Chondrocyte (in vitro differentiated cells): ENCODE measurements at places on chromosomes 3 and 15. TPM values are rescaled to one million over a fixed set of nuclear protein-coding genes. Genes with fewer than 3 reads are reported as not detected.

Gene ATG7
- 27.4 to 34.3 TPM (median 29.0 TPM) in 3 replicates for total RNA-seq

- DNase-seq: no peak
- no peaks in the 10 kb centered on the region for H3K36me3 ChIP-seq
- H3K27ac ChIP-seq: no peak overlapping the region
Observed at GRCh38 chr3:147336543-147337278, 69.6 kb downstream of the ZIC4 start.

DNA sequence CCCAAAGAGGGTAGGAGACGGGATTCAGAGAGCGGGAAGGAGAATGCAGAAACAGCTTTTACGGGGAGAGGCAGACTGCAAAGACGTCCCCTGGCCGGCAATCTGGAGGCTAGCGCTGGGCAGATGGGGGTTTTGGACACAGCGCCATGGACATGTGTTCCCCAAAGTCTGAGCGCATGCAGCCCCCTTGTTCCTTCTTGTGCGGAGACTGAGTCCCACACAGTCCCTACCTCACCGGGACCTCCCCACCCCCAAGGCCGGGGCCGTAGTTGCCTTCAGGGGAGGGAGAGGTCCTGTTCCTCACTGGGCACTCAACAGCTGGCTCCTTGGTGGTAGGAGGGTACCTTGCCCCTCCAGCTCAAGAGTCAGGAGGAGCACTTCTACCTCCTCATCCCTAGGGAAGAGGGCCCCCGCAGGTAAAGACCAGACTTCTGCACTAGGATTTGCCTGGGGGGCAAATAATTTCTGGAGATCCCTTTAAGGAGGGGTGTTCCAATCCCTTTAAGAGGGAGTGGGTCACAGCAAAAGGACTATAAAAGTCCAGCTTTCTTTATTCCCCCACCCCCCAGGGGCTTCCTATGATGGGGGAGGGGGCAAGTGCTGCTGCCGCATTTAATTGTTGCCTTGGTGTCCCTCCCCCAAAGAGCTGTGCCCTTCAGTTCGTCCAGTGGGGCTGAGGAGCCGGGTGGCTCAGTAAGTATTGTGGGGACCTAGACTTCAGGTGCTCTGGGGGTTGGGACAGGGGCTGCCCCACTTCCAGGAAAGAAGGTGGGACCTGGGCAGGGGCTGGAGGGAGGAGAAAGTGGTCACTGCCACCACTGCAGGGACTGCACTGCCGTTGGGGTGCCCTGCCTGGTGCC lies 3.6 kb upstream of the BAHD1 start:
- H3K4me1 ChIP-seq: peaks cover 42% of the 10 kb centered on the region
- no peak overlapping the region for H3K27ac ChIP-seq
- H3K4me3 ChIP-seq: peak overlapping the region; percentile 68
- peaks cover 22% of the 10 kb centered on the region for H3K27me3 ChIP-seq

- H3K4me1 ChIP-seq: no peaks in the 10 kb centered on the region
- no peak overlapping the region for H3K4me3 ChIP-seq
- H3K27ac ChIP-seq: no peak overlapping the region
- no peak for DNase-seq
Observed at GRCh38 chr3:18739099-18739433, 313.9 kb upstream of the SATB1 start.

Gene ARGFX
- not detected in 3 replicates for total RNA-seq

DNA sequence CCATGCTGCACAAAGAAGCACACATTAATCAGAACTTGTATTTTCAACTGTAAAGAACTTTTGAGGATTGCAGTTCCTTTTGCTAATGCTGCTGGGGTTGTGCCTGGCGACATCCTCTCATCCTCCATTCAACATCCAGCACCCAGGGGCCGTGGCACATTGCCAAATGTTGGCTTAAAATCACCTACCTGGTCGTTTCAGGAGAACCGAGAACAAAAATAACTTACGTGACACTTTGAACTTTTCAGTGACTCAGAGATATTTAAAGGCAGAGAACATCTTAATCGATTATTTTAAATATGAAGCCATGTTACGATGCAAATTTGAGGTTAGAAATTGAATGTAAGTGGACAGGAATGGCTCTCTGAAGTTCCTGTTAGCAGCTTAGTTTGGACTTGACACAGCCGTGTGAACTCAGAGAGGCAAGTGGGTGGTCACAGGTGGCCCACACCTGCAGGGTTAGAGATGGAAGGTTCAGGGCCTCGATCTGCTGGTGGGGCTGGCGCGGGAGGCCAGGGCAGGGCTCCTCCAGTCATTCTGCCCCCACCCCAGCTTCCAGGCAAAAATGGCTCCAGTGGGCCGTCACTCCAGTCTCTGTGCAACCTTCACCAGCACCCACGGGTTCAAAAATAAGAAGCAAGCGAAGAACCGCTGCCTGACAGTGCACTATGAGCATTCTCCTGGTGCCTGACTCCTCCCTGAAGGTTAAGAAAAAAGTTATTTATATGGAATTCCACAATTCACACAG lies 12.2 kb downstream of the LRRK1 start:
- H3K27ac ChIP-seq: no peak overlapping the region
- no peak for DNase-seq
- H3K4me1 ChIP-seq: peaks cover 13% of the 10 kb centered on the region

- H3K36me3 ChIP-seq: peaks cover 5% of the 10 kb centered on the region
- H3K4me3 ChIP-seq: no peak overlapping the region
- H3K4me1 ChIP-seq: no peaks in the 10 kb centered on the region
- H3K27me3 ChIP-seq: no peaks in the 10 kb centered on the region
Observed at GRCh38 chr3:107753494-107753893, 230.7 kb downstream of the BBX start.

GRCh38 chr3:146498002-146498736 lies 28.8 kb upstream of the PLSCR2 start:
- peaks cover 20% of the 10 kb centered on the region for H3K4me1 ChIP-seq
- no peak overlapping the region for H3K4me3 ChIP-seq
- H3K36me3 ChIP-seq: no peaks in the 10 kb centered on the region
- DNase-seq: no peak

Gene RBP2
- not detected in 3 replicates for total RNA-seq

DNA sequence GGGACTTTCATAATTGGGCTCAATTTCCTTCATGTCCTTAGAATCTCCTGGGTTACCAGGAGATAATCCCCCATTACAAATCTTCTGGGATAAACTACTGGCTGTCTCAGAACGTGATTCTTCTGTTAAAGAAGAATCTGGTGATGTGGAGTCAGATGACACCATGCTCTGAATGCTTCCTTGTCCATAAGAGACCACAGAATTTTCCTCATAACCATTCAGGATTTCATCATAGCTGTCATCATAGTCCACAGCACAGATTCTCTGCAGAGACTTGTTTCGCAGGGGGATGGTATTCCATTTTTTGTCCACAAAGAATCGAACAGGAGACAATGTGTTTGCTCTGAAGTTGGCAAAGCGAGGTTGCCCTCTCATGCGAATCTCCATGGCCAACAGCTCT lies 109.8 kb upstream of the TSPAN3 start:
- H3K4me1 ChIP-seq: peaks cover 14% of the 10 kb centered on the region
- H3K4me3 ChIP-seq: no peak overlapping the region
- DNase-seq: no peak
- peaks cover 27% of the 10 kb centered on the region for H3K36me3 ChIP-seq
- H3K27ac ChIP-seq: no peak overlapping the region
- no peaks in the 10 kb centered on the region for H3K27me3 ChIP-seq

DNA sequence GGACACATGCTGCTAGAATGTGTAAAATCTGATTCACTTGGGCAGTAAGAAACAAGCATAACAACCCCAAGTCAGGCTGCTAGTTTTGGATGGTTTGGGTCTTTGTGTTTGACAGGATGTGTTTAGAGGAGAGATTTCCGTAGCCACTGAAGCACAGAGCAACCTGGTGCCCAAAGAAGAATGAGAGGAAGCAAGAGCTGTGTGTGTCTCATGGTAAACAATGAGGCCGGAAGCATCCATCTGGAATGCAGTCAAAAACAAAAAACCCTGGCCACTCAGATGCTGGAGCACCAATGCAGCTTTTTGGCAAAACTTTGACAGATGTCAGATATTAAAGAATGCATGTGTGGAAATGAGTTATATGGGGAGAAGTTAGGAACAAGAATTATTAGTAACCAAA lies 39.4 kb upstream of the SNRK start:
- no peak overlapping the region for H3K27ac ChIP-seq
- no peaks in the 10 kb centered on the region for H3K36me3 ChIP-seq
- H3K27me3 ChIP-seq: peaks cover 34% of the 10 kb centered on the region
- H3K4me1 ChIP-seq: no peaks in the 10 kb centered on the region

DNA sequence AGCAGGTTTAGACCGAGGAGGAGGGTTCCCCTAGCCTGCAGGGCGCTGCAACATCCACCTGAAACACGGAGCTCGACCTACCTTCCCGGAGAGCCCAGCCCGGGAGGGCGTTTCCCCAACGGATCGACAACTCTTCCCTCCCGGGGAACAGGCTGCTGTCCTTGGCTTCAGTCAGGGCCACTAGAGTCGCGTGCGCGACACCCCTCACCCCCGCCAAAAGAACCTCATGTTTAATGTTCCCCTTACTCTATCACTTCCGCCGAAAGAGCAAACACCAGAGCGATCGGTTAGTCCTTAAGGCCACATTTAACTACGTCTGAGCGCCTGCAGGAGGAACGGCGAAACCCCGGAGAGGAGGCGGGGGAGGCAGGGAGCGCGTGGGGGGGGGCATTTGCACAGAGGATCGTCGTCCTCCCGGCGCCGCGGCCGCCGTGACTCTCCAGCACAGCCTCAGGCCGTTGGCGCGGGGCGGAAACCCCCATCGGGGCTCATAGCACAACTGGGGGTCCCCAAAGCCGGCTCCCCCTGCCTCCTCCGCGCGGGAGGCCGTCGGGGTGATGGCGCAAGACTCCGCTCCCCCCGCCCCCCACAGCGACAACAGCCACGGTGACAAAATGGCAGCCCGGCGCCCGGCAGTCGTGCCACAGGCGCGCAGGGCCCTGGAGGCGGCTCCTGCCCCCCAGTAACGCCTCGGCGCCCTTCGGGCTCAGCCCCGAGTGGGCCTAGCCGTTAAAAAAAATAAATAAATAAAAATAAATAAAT lies 3.2 kb downstream of the ANP32A start:
- peaks cover 2% of the 10 kb centered on the region for H3K36me3 ChIP-seq
- peak overlapping the region; percentile 86 for H3K4me3 ChIP-seq
- peak overlapping the region; percentile 91 for H3K27ac ChIP-seq
- no peaks in the 10 kb centered on the region for H3K27me3 ChIP-seq
- no peak for DNase-seq
- H3K4me1 ChIP-seq: peaks cover 49% of the 10 kb centered on the region

DNA sequence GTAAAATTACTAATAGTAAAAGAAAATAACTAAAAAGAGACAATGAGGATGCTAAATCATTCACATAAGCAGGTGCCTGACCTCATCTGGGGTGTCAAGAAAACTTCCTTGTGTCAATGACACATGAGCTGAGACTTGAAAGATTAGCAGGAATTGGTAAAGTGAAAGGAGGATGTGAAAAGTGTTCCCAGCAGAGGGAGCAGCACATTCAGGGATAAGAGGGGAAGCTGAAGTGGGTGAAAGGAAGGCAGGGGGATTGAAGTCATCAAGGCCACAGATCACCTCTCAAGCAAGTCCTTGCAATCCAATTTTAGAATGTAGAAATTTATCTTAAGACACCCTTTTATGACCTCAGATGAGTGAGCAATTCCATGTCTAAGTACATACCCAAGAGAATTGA lies 60.2 kb upstream of the ACP3 start:
- no peak overlapping the region for H3K27ac ChIP-seq
- H3K27me3 ChIP-seq: peaks cover 34% of the 10 kb centered on the region
- H3K36me3 ChIP-seq: no peaks in the 10 kb centered on the region
- no peak for DNase-seq
- H3K4me1 ChIP-seq: no peaks in the 10 kb centered on the region

GRCh38 chr15:66859688-66860253 lies 157.7 kb downstream of the SMAD6 start:
- H3K36me3 ChIP-seq: no peaks in the 10 kb centered on the region
- no peak overlapping the region for H3K4me3 ChIP-seq
- DNase-seq: peak; percentile 64
- H3K4me1 ChIP-seq: peaks cover 22% of the 10 kb centered on the region

- DNase-seq: no peak
- H3K27me3 ChIP-seq: no peaks in the 10 kb centered on the region
- H3K36me3 ChIP-seq: no peaks in the 10 kb centered on the region
- H3K27ac ChIP-seq: no peak overlapping the region
Observed at GRCh38 chr15:35764661-35765519, 218.9 kb upstream of the DPH6 start.

DNA sequence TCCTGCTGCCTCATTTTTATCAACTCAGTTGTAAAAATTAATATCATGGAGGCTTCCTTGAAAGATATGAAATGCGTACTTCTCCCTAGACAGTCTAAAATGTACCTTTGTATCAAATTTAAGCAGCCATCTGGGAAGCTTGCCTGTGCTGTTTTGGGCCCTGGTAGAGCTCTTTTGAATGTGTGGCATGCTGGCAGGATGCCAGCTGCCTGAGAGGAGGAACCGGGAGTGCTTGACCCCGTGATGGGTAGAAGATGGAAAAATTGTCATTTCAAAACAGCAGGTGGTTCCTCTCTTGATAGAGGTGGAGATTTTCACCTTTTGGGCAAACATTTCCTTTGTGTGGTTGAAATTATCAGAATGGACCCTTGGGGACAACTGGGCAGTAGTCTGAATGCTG lies 245.3 kb downstream of the RPLP1 start:
- DNase-seq: no peak
- no peak overlapping the region for H3K27ac ChIP-seq
- H3K4me1 ChIP-seq: no peaks in the 10 kb centered on the region
- no peak overlapping the region for H3K4me3 ChIP-seq
- no peaks in the 10 kb centered on the region for H3K36me3 ChIP-seq

DNA sequence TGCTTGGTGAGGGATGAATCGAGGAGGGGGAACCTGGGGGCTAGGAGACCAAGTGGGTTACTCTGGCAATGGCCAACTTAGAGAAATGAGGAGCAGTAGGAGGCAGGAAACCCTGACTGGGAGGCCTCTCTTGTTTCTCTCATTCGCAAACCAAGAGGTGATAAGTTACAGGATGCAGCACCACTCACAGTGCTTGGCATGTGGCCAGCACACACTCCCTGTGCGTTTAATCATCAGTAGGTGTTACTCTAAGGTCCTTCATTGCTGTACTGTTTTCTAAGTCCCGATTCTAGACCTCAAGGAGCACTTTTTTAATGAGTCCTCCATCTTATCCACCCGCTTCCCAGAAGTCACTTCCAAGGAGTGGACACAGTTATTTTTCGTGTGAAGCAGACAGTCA lies 314.1 kb upstream of the TRIM42 start:
- no peaks in the 10 kb centered on the region for H3K27me3 ChIP-seq
- H3K4me1 ChIP-seq: peaks cover 19% of the 10 kb centered on the region
- H3K36me3 ChIP-seq: peaks cover 1% of the 10 kb centered on the region
- no peak for DNase-seq
- no peak overlapping the region for H3K27ac ChIP-seq

GRCh38 chr3:128321418-128321817 lies 145.3 kb downstream of the DNAJB8 start:
- H3K4me1 ChIP-seq: peaks cover 3% of the 10 kb centered on the region
- H3K27ac ChIP-seq: no peak overlapping the region
- no peak for DNase-seq
- H3K36me3 ChIP-seq: peaks cover 3% of the 10 kb centered on the region

DNA sequence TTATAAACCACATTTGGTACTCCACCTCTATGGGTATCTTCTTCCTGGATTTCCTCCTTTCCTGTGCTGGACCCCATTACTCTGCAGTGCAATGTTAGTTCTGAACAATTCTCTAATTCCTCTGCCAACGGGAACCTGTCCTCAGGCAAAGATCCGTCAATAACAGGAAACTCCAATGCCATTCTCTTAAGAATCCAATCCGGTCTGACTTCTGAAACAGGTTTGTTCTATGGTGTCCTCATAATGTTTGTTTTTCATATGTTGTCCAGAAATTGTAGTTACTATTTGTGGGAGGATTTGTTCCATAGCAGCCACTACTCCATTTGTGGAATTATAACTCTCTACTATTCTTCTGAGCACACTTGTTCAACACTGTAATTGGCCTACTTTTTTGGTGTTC lies 112.7 kb downstream of the TBL1XR1 start:
- peaks cover 17% of the 10 kb centered on the region for H3K36me3 ChIP-seq
- no peak overlapping the region for H3K4me3 ChIP-seq
- no peak for DNase-seq
- no peaks in the 10 kb centered on the region for H3K27me3 ChIP-seq

Gene SPATA12
- total RNA-seq: not detected in 3 replicates

Gene TTC21A
- 4.5 to 8.1 TPM (median 6.2 TPM) in 3 replicates for total RNA-seq
